AG04450 (cell line): ENCODE measurements at places on chromosomes 16 and 17.
A peak's percentile ranks its signal among the peaks of the same experiment; 100 is the strongest.

DNA sequence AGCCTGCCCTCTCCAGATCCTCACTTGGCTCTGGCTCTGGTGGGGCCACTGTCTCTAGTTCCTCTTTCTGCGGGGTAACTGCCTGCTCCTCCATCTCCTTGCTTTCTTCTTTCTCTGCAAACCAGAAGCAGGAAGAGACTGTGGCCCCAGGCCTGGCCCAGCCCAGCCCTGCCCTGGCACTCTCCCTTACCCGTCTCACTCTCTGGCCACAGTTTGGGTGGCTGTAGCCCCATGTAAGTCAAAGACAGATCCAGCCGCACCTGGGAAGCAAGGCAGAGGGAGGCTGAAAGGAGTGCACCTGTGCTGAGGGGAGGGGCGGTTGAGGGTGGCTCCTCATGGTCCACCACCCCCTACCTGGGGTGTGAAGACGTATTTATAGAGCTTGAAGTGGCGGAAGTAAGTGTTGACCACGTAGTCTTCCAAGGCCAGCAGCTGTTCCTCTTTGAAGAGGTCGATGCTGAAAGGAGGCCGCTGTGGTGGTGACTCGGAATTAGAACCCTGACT lies 2.8 kb downstream of the CFAP119 start:
- no peak for DNase-seq

GRCh38 chr16:2530629-2531318 lies 434 bp downstream of the CEMP1 start:
- DNase-seq = no peak

GRCh38 chr17:38996660-38997337 lies 29.6 kb upstream of the FBXO47 start:
- DNase-seq = no peak

- no peak for DNase-seq
These were observed 694 bp downstream of the NF1 start for GRCh38 chr17:31095236-31096105.

GRCh38 chr17:35726127-35726952 lies 5.1 kb upstream of the RASL10B start:
- DNase-seq = peak; percentile 72

DNA sequence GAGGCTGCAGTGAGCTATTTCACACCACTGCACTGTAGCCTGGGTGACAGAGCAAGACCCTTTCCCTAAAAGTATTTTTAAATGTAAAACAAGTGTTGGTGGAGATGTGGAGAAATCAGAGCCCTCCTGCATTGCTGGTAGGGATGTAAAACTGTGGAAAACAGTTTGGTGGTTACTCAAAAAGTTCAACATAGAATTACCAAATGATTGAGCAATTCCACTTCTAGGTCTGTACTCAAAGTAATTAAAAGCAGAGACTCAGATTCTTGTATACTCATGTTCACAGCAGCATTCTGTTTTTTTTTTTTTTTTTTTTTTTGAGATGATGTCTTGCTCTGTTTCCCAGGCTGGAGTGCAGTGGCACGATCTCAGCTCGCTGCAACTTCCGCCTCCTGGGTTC lies 141.8 kb downstream of the PITPNC1 start:
- DNase-seq = no peak

DNA sequence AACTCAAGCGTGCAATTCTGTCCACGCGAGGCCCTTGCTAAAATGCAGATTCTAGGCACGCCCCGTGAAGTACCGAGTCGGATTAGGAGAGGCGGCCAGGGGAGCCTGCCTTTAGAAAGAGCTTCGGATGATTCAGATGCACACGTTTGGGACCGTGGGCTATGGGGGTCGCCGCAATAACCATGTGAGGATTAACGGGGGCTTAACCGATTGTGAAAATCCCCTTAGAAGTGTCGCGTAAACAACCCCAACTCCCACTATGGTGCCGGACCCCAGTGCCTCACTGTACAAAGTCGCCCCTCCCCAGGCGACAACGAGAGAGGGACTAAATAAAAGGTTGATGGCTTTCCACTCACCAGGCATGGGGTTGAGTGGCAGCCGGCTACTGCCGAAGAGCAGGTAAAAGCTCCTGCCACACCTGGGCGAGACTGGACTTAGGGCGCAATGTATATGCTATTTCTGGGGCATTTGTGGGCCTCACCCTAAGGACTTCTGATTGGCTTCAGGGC lies 635 bp upstream of the SP2 start:
- no peak for DNase-seq

- DNase-seq = no peak
These were observed 578 bp downstream of the RAC3 start for GRCh38 chr17:82031885-82032627.

DNA sequence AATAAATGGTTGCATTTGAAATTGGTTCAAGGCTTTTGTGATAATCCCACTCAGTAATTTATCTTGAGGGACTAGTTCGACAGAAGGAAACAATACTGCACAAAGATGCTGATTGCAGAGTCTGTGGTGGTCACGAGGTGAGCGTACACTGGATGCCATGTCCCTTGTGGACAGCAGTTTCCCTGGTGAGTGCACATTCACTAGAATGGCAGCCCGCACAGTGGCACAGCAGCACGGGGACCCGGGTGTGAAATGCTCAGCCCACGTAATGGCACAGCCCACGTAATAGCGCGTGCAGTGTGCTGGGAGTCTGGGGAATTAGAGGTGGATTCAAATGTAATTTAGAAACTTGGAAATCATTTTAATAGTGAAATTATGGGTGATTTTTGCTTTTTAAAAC lies 154.0 kb downstream of the LGALS9B start:
- no peak for DNase-seq

DNA sequence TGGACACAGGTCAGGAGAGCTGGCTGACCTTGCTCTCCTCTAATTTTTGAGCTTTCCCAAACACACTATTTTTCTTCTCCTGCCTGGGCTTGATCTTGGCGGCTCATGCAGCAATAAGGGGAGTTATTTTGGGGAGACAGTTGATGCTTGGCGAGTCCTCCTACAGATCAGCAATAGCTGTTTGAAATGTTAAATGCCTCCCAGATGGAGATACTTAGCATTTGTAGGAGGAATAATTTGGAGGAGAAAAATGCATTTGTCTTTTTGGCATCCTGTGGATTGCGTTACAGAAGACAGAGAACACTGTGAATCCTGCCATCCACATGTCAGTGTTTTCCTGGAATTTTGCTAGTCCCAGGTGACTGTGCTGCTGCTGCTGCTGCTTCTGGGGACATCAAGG lies 328.0 kb upstream of the XYLT1 start:
- DNase-seq = no peak

DNA sequence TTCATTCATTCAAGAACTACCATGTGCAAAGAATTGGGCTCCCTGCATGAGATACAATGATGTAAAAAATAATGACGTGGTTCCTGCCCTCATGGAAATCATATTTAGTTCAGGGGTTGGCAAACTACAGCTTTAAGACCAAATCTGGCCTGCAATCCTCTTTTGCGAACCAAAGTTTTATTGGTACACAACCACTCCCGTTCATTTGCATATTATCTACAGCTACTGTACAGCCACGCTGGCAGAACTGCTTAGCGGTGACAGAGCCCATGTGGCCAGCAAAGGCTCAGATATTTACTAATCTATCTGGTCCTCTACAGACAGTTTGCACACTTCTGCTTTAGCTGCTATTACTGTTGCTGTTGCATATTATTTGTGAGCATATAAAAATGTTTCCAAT lies 167.7 kb downstream of the XYLT1 start:
- DNase-seq = no peak

GRCh38 chr17:59756236-59756818 lies 48.9 kb downstream of the VMP1 start:
- no peak for DNase-seq

DNA sequence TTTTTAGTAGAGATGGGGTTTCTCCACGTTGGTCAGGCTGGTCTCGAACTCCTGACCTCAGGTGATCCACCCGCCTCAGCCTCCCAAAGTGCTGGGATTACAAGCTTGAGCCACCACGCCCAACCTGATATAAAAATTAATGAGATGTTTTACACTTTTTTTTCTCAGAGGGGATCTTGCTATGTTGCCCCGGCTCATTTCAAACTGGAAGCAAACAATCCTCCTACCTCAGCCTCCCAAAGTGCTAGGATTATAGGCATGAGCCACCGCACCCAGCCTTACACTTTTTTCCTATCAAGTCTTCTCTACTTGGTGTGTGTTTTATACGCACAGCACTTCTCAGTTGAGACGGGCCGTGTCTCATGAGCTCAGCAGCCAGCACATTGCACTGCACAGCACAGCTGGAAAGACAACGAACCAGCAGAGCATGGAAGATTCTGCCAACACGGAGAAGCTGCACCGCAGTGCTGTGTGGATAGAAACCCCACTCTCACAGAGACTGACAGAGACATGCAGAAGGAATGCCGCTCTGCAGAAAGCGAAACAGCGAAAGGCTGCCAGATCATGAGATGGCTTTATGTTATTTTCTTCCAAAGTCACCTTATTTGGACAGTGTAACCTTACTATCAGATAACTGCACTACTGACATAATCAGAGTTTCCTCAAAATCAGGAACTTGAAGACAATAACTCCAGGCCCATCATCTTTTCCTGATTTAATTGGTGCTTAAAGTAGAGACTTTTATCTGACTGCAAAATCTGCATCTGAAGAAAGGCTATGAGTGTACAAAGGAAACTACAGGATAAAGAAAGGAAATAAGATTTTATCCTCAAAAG lies 6.5 kb upstream of the QRICH2 start:
- DNase-seq = peak; percentile 62
